ENCODE measurements at places on chromosomes 2 and 18.

- DNase-seq, result no peak
Measured at GRCh38 chr2:171893196-171893823, 734 bp downstream of the SLC25A12 start.

DNA sequence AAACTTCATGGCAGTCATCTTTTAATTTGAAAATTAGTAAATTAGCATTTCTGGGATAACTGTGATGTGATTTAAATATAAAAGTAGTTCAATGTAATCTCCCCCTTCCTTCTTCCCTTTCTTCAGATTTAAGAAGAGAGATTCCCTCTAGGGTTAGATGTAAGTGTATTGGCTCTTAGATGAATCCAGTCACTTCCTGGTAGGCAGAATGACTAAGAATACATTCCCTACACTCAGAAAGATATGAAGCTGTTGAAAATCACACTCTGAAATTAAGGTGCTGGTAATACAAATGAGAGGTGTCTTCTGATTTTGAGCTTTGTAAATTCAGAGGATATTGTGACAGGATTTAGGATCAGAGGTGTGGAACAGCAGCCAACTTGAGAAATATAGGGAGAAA, 71.6 kb downstream of the TDRD15 start:
- DNase-seq, result no peak

- no peak for DNase-seq
Measured at GRCh38 chr2:219630770-219631405, 3.5 kb downstream of the SLC4A3 start.

DNA sequence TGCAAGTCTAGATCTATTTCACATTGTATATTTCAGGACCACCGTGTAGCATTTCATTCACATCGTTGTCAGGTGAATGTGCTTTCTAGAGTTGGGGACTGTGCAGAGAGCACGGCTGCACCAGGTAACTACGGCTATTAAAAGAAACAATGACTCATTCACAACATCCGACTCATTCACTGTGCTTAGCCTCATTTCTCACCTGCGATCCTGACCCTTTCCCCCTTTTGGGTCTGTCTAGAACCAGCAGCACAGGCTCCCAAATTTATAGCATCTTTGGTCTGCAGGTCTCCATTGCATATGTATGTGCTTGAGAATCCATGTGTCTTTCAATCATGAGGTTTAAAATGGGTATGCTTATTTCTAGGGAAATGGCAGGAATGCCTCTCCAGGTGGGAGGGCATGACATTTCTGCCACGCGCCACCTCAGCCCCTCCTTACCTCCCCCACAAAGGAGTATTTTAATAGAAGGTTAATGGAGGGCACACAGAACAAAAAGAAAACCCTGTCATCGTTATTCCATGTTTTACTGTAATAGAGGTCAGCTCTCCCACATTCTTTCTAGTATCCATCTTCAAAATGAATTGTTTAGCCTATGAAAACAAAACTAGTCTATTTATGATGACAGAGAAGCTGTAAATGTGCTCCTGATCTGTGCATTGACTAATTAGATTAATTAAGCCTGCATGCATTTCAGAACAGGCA, 246.7 kb upstream of the EPHA4 start:
- DNase-seq, result no peak

DNA sequence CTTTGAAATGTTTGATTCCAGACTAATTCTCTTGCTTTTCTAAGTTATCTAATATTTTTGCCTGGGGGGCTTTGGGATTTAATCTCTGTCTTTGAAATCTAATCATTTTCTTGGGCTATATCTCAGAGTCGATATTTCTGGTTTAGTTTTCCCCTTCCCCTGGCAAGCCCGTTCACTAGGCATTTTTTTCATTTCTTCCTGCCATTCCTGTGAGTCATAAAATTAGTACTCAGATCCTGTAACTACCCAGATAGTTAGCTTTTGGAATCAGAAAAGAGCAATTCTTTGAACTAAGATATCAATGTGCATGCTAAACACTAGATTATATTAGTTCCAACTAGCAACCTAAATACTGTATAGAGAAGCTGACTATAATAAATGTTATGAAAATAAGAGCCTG, 29.4 kb upstream of the RNF149 start:
- DNase-seq, result no peak

DNA sequence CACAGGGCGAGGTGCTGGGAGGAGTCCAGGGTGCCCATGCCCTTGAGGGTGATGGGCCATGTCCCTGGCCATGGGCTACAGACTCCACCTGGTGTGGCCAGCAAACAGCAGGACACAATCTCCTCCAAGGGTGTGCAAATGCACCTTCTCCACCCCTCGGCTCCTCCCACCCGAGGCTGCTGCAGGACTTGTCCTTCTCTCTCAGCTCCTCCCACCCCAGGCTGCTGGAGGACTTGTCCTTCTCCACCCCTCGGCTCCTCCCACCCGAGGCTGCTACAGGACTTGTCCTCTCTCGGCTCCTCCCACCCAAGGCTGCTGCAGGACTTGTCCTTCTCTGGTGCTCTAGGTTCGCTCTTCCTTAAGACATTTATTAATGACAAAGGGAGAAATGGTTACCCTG, 57.3 kb upstream of the SNTG2 start:
- DNase-seq, result no peak

DNA sequence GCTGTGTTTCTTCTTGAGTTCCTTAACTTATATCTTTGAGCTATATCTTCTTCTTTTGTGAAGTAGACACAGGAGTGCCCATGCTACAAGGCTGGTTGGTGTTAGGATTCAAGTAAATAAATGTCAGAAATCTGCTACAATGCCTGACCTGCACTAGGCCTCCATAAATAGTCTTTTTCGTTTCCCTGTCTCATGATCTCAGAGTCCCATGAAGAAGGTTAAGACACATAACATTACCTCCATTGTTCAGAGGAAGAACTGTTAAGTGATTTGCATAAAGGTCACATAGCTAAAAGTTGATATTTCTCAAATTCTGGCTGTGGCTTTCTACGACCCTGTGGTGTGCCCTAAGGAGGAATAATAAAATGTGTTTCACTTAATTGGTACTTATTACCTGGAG, 228.4 kb downstream of the KCNS3 start:
- DNase-seq, result no peak

- DNase-seq, result no peak
Measured at GRCh38 chr2:145267451-145267850, 747.5 kb upstream of the ZEB2 start.

- DNase-seq, result no peak
Measured at GRCh38 chr18:77012806-77013541, 119.6 kb downstream of the MBP start.

DNA sequence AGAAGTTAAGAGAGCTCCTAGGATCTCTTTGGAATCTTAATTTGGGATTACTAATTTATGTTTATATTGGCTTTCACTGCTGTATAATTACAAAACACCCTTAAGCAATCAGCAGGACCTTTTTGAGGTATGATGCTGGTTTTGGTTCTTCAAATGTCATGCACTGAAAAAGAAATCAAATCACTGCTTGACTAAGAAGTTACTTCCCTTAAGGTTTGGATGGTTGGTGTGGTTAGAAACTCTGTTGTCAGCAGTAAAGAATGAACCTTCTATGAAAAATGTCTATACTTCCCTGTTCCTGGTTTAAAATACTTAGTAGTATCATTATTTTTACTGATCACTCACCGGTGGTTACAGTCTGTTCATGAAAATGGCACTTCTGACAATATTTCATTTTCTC, 5.5 kb downstream of the COLEC12 start:
- DNase-seq, result no peak

- no peak for DNase-seq
Measured at GRCh38 chr2:48787580-48787979, 32.1 kb upstream of the LHCGR start.

DNA sequence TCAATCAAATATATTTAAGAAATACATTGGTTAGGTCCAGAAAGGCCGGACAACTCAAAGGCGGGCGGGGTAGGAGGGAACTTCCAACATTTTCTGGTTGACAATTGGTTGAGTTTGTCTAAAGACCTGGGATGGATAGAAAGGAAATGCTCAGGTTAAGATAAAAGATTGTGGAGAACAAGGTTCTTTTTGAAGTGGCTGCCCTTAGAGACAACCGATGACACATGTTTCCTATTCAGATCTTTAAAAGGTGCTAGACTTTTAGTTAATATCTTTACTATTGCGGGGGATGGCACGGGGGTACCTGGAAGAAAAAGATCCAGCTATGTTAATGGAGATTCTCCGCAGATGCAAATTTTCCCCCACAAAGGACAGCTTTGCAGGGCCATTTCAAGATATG, 10.0 kb upstream of the AP1S3 start:
- no peak for DNase-seq

GRCh38 chr2:191376981-191377629, 131.9 kb downstream of the MYO1B start:
- no peak for DNase-seq

GRCh38 chr2:196113061-196113974, 44.7 kb upstream of the DNAH7 start:
- no peak for DNase-seq

- no peak for DNase-seq
Measured at GRCh38 chr2:27729198-27729597, 42.3 kb upstream of the MRPL33 start.

GRCh38 chr2:144522897-144523595, 3.1 kb upstream of the ZEB2 start:
- no peak for DNase-seq

GRCh38 chr2:227908266-227909054, 37.0 kb downstream of the DAW1 start:
- DNase-seq, result no peak

DNA sequence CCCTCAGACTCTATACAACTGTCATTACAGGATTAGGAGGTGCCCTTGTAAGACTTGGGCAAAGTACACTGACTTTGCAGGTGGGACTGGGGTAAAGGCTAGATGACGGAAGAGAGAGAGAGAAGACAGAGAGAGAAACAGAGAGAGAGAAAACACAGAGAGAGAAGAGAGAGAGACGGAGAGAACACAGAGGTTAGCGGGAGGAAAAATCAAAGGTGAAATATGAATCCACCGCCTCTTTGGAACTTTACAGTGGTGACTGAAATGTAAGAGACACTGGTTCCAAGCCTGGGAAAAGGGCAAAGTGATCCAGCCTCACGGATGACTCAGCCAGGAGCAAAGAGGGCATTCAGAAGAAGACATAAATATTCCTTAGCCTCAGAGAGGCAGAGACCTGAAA, 25.1 kb upstream of the CAB39 start:
- DNase-seq, result no peak

- DNase-seq, result no peak
Measured at GRCh38 chr2:45466053-45466452, 145.0 kb downstream of the SRBD1 start.

DNA sequence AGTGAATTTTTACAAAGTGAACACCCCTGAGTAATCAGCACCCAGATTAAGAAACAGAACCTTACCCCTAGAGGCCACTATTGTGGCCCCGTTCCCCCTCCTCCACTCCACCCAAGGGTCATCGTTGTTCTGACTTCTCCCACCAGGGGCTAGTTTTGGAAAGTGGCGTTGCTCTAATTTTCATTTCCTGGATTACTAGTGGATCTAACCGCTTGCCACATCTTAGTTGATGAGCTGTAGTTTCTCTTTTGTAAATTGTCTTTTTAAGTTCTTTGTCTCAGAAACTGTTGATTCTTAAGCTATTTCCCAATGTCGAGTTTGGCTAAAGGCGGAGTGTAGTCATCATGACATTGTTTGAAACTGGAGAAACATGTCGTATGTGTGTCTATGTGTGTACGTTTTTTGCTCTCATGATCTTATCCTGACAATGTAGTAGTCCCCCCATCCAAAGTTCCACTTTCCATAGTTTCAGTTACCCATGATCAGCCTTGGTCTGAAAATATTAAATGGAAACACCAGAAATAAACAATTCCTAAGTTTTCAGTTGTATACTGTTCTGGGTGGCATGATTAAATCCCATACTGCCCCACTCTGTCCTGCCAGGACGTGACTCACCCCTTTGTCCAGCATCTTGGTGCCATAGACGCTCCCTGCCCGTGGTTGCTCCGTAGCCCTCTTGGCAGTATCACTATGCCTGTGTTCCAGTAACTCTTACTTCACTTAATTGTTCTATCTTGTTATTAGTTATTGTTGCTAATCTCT, 71.0 kb upstream of the SP3 start:
- no peak for DNase-seq

GRCh38 chr2:127508631-127509034, 17.7 kb downstream of the IWS1 start:
- DNase-seq, result no peak

DNA sequence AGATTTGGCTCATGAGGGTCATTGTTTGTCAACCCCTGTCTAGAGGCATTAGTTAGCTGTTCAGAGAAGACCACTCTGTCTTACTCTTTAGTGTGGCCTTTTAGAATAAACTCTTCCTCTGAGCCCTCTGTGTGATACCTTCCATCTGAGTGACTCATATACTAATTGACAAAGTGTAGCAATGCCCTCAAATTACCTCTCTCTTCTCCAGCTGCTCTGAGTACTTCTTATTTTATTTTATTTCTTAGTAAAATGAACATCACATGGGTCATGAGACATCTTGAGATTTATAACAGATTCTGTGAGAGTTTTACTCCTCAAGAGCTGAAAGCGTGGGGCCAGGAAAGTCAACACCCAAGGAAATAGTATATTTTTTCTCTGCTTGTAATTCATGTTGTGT, 67.4 kb downstream of the KCTD18 start:
- no peak for DNase-seq

- no peak for DNase-seq
Measured at GRCh38 chr2:195663007-195663406, 6.0 kb downstream of the SLC39A10 start.

DNA sequence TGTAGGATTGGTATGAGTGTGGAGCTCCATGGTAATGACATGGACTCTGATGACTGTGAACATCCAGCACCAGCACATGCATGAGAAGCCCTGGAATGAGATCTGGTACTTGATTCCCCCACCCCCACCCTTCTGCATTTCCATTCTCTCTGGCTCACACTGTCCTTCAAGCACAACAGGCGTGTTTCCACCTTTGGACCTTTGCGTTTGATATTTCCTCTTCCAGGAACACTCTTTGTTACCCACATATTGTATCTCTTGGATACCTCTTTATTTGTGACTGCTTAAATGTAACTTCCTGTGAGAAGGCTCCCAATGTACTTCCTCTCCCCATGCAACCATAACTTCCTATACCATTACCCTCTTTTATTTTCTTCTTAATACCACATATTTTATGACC, 263.8 kb downstream of the HNMT start:
- no peak for DNase-seq

- DNase-seq, result no peak
Measured at GRCh38 chr18:58988600-58988999, 123.9 kb downstream of the ZNF532 start.

GRCh38 chr18:46169464-46169941, 65.3 kb downstream of the HAUS1 start:
- DNase-seq, result no peak

DNA sequence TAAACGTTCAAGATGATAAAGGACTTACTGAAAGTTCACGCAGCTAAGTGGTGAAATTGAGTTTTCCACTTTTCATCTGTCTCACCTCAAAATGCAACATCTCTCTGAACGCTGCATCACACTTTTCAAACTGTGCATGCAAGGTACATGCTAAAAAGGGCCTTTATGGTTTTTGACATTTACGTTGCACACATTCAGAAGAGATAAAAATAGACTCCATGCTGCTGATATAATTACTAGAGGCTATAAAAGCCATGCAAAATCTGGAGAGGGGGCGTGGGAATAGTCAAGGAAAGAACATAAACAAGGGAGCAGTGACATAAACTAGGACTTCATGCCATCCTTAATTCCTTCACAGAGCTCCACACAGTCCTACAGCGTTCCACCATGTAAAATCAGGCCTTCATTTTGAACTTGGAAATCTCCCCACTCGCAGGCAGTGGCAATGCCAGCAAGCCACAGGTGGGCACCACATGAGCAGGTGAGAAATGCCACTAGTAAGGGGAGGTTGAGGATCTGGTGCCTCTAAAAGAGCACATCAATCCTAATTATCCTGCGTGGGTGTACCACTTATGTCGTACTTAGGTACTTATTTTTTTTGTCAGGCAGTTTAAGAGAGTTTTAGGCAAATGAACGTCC, 71.4 kb downstream of the ZEB2 start:
- DNase-seq, result no peak
